Activated CD4-positive, CD25-positive, alpha-beta regulatory T cell treated with anti-CD3 and anti-CD28 coated beads, Interleukin-2, amount 50 U/mL, for 16 hours (primary cell): ENCODE measurements at places on chromosomes 5 and 9.

DNA sequence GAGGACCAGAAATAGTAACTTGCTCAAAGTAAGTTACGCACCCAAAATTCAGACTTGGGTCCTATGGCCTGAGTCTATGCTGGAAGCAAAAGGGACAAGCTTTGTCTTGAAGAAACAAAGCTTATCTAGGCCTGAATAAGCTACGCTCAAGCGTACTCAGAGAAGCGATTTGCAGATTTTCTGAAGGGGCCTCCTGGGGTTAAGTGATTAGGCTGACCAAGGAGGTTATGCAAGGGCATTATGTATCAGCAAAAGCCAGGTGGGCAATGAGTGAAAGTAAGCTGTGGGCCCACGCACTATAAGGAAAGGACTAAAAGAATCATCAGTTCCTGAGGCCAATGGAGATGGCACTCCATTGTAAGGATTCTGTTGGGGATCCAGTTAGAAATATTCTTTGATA, 122.1 kb downstream of the SNX18 start:
- DNase-seq: no peak

DNA sequence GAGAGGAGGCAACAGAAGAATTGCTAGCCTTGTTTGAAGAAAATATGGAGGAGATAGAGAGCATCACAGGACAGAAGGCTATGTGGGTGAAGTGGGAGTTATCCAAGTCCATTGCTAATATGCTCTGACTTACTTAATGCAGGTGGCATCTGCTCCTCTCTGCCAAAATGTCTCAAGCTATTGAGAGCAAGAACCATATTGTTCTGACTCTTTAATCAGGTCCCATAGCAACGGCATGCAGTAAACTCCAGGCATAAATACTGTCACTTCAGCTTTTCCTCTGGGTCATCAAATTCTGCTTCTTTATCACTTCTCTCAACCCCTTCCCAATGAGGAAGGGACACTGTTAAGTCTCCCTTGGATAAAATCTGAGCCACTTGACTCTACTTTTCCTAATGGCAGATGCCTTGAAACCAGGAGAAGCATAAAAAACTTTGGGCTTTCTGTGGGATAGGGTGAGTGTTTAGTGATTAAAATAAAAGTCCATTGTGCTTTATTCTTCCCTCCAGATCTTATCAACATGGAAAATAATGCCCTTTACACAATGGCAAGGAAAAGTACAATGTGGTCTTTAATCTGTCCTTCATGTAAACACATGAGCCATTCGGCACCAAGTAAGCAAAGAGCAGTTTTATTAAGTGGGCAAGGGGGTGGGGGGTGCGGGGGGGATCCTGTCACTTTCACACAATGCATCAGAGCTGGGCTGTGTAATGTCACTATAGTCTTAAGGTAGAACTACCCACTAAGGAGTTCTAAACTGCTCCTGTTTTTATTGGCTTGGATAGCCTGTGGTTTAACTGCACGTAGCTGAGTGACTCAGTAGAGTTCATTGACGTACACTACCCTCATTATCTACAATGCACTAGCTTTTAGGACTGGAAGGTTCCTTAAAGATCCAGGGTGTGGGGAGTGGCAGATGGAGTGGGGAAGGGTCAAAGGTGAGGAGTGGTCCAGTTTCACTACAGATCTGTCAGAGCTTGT, 71.0 kb upstream of the TARS1 start:
- DNase-seq: no peak

DNA sequence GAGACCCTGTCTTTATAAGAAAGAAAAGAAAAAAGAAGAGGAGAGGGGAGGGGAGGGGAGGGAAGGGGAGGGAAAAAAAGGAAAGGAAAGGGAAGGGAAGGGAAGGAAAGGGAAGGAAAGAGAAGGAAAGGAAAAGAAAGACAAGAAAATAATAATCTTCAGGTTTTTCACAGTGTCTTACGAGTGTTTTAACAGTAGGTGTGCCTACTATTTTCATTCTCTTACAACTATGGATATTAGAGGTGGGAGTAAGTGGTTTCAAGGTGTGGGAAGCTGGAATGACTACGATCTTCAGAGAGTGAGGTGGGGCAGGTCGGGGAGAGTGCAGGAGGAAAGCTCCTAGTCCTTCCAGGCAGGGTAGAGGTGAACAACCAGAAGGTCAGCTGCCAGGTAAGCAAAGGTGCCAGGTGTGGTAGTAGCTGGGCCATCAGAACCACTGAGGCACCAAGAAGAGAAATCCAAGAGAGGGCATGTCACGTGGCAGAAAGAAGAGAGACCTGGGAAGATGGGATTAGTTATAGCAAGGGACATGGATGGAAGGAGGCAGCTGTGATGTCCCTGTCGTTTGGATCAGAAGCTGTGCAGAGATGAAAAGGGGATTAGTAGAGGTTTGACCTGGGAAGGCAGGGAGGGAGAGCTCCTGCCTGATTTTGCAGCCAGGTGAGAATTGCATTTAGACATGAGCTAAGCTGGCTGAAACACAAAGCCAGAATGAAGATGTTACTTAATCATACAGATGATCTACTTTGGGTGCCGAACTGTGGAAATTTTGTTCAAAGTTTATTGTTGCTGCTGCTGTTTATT, 95.4 kb downstream of the OTULIN start:
- no peak for DNase-seq

DNA sequence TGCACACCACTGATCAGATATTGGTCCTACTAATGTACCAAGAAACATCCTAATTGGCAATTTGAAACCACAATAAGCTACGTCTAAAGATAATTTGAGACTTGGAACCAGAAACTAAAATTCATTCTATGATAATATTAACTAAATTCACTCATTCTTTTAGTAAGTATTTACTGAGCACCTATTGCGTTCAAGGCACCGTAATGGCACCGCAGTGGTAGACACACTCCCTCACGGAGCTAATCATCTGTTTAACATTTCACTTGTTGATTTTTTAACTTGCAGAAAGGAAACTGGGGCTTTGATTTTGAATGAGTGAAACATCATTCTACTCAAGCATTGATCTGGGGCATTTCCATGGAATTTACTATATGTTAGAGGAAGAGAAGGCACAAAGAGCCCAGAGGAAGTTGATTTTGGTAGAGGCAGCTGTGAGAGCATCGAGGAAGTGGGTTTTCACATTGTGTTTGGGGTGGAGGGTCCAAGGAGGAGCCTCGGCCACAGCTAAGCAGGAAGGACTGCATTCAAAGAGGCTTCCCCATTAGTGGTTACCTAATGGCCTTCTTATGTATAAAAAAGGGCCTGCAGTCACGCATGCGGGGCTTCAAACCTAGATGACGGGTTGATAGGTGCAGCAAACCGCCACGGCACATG, 7.1 kb downstream of the RAPGEF1 start:
- DNase-seq: no peak

GRCh38 chr5:14168793-14169262, 25.7 kb downstream of the TRIO start:
- DNase-seq: no peak

- peak; percentile 55 for DNase-seq
Observed at GRCh38 chr5:173615884-173616576, 420 bp downstream of the BOD1 start.

DNA sequence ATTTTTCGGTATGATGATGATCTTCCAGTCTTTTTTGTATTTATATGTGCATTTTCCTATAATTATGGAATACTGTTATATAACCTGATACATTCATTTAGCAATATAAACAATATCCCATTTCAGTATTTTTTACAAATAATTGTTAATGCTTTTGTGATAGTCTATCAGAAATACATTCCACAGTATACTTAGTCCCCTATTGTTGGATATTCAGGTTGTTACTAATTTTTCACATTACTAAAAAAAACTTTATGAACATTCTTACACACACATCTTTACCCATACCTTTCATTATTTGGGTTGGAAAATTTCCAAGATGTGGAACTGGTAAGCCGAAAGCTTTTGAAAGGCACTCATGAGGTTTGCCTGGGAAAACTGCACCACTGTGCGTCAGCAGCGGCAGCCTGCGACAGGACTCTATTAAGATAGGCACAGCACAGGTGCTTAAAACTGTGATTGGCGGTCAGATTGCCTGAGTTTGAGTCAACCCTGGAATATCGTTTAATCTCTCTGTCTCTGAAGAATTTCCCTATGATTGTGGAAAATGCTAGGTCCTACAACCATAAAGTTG, 147.5 kb upstream of the ERCC6L2 start:
- no peak for DNase-seq

GRCh38 chr9:110152704-110153374, 55.1 kb downstream of the C9orf152 start:
- no peak for DNase-seq

GRCh38 chr9:109440117-109440515, 58.0 kb downstream of the PTPN3 start:
- no peak for DNase-seq

- DNase-seq: no peak
Observed at GRCh38 chr5:58983526-58984452, 400.9 kb downstream of the RAB3C start.

- no peak for DNase-seq
Observed at GRCh38 chr5:154078272-154078671, 39.5 kb downstream of the MFAP3 start.

- no peak for DNase-seq
Observed at GRCh38 chr5:154214371-154215106, 24.0 kb downstream of the GALNT10 start.

- no peak for DNase-seq
Observed at GRCh38 chr5:16791904-16792597, 144.0 kb downstream of the MYO10 start.

DNA sequence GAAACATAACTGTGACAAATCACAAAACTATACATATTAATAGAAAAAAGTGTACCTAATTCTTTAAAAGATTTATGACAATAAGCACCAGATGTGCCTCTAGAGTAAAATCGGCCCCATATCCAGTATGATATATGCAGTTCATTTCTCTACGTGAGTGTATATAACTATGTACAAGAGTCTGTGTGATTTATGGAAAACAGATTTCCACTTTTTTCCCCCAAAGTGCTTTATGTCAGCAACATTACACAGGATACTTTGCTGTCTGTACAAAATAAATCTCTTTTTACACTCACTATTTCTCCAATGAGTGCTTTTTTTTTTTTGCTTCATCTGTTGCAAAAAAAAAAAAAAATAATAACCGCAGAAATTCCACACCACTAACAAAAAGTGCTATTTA, 298.8 kb upstream of the RFX3 start:
- no peak for DNase-seq

DNA sequence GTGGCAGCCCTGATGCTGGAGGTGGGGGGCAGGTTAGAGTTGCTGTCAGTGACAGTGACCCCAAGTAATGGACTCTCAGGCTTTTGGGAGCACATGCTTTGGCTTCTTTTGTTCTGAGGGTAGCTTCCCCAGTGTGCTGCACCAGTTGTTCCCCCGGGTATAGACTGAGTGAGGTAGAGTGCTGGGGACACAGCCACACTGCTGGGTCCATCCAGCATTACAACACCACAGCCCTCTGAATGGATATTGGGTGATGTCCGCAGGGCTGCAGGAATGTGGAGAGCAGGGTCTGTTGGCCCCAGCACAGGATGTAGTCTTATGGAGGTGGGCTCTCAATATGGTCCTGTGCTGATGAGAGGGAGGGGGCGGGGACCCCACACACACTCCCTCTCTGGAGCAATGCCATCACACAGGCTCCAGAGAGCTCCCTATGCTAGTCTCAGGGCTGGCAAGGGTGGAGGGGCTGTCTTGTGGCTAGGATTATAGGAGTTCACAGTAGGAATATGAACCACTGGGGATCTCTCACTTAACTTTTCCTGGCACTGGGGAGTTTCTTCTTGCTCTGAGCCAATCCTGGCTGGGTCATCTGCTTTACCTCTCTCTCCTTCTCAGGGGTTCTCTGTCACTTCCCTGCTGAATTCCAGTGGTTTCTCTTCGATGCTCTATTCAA, 20.7 kb downstream of the OSMR start:
- no peak for DNase-seq

DNA sequence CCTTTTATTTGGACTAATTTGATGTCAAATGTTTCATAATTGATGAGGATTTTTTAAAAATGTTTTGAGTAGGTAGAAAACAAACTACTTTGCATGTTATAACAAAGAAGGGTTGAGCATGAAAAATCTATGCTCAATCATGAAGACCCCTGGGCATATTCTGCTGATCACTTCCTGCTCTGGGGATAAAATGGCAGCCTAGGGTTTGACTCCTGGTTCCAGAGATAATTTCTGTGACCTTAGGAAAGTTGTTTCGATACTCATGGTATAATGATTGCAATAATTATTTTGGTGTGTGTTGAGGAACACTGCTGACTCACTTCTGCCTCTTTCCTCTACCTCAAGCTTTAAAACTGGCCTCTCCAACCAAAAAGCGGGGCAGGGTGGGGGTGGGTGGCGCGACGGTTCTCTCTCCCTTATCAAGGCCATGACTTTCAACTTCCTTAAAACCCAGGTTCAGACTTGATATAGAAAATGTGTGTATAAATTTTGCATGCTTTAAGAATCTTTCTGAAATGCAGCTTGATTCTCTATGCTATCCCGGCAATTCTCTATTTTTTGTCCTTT, 6.0 kb upstream of the PIP5K1B start:
- no peak for DNase-seq

GRCh38 chr9:89791754-89792153, 186.9 kb downstream of the GADD45G start:
- DNase-seq: no peak

DNA sequence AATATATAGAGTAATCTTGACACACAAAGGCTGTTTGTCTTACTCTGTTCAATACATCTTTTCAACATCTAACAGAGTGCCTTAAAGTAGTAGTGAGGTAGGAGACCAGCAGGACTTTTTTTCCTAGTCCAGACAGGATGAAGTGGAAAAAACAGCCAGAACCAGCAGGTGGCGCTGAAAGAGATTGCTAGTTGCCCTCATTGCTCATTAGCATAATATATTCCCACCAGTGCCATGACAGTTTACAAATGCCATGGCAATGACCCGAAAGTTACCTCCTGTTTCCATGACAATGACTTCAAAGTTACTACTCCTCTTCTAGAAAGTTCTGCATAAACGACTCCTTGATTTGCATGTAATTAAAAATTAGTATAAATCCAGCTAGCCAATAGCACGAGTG, 387.4 kb downstream of the ACTL7B start:
- no peak for DNase-seq

- no peak for DNase-seq
Observed at GRCh38 chr5:180046656-180047055, 24.9 kb downstream of the RNF130 start.

DNA sequence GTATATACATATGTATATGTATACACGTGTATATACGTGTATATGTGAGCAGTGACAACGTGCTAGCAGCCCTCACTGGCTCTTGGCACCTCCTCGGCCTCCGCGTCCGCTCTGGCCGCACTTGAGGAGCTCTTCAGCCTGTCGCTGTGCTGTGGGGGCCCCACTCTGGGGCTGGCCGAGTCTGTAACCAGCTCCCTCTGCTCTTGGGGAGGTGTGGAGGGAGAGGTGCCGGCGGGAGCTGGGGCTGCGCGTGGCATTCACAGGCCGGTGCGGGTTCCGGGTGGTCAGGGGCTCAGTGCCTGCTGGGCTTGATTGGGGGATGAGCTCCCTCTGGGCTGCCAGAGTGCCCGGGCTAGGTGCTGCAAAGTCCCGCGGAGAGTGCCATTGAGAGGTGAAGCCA, 24.1 kb upstream of the OSMR start:
- DNase-seq: no peak
